HTR-8/SVneo (cell line): ENCODE measurements at places on chromosomes 6 and 20.

DNA sequence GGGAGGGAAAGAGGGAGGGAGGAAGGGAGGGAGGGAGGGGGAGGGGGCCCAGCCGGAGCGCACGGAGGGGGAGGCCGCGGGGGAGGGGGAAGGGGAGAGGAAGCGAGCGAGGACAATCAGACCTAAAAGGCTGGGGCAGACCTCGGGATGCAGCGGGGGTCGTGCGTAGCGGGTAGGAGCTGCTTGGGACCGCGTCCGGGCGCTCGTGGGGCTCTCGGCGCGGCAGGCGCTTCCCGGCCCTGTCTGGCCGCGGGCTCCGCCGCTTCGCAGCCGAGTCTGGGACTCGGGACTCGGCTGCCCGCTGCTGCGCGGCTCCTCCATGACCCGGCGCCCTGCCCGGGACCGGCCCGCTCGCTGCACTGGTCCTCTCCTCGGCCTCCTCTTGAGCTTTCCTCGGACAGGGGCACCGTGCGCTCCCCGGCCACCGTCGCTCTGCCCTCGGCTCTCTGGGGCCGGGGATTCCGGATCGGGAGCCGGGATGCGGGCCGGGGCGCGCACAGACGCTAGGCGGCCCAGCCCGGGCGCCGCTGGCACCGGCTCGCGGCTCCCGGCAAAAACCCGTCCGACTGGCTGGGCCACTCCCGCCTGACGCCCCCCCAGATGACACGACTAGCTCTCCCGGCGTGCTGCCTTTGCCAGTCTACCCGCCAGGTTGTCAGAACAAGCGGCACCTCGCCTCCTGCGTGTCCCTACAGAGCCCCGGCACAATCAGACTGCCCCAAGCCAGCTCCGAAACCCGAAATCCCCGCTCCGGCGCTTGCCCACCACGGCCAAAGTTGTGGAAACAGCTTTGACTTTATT is 2.2 kb downstream of the TFAP2A start:
- DNase-seq, result no peak

GRCh38 chr6:31401403-31401802 is 2.0 kb upstream of the MICA start:
- peak; percentile 24 for DNase-seq

- DNase-seq, result no peak
Observed at GRCh38 chr6:62819640-62820039, 391.6 kb upstream of the FKBP1C start.

GRCh38 chr6:66992660-66993059 is 1285.6 kb upstream of the EYS start:
- no peak for DNase-seq

GRCh38 chr20:20561841-20562240 is 150.6 kb downstream of the RALGAPA2 start:
- DNase-seq, result no peak

GRCh38 chr6:119447921-119448320 is 98.4 kb upstream of the MAN1A1 start:
- no peak for DNase-seq

DNA sequence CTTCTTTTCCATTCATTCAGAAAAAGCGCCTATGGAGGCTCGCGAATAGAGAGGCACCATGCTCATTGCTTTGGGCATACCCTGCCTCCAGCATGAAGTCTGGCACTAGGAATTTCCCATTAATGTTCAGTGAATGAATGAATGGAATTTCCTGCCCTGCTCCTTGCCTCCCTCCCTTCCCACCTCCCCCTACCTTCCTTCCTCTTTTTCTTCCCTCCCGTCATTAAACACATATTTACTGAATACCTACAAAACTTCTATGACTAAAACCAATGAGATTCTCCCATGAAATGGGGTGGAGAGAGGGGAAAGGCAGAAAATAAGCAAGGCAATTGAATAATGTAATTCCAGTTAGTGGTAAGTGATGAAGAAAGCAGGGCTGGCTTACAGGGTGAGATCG is 213.8 kb upstream of the AGPAT4 start:
- no peak for DNase-seq

- no peak for DNase-seq
Observed at GRCh38 chr6:126770176-126770575, 348.3 kb upstream of the RSPO3 start.

DNA sequence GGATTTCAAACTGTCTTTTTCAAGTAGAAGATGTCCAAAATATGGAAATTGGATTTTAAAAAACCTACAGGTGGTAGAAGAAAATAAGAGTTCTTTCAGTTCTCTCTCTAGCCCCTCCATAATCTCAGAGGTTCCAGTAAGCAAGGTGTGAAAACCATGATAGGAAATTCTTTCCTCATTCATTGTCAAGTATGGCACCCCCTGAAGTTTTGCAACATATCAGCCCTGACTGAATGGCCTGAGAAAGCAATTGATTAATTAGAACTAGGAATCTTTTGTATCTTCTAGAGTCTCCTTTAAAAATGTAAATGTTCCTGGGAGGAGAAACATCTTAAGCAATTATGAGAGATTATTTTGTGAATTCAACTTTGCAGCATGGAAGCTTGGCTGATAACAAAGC is 198.7 kb upstream of the STXBP5 start:
- DNase-seq, result no peak

DNA sequence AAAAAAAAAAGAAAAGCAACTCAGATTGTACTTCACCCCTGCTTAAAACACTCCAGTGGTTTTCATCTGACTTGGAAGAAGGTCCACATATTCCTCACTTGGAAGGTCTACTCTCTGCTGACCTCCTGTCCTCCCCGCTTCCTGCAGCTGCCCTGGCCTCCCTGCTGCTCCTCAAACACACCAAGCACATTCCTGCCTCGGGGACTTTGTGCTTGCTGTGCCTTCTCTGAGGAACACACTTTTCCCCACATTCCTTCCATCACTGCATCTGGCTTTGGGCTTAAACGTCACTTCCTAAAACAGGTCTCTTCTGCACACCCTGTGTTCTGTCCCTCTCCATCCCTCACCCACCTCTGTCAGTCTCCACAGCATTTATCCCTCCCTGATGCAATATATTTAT is 4.9 kb upstream of the PDYN start:
- no peak for DNase-seq

- no peak for DNase-seq
Observed at GRCh38 chr6:35777356-35778102, 1.1 kb downstream of the CLPSL2 start.

- DNase-seq, result no peak
Observed at GRCh38 chr6:168939796-168940195, 313.9 kb downstream of the THBS2 start.

DNA sequence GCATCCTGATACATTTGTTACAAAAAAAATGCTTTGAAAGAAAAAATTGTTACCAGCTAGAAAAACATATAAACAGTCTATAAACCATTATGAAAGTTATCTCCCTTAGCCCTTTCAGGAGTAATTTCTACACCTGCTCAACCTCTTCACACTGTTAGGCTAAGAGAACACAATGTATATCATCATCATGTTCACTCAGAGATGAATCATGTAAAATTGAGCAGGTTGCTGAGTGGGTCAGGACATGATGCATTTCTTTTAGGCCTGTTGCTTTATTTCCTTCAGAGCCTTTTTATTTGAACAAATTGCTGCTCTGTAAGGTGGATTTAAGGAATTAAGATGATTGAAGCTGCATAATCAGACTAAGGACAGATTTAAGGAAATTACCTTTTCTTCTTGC is 531.3 kb upstream of the MAN1A1 start:
- no peak for DNase-seq
